ENCODE measurements at places on chromosomes 13 and 19.

GRCh38 chr19:20313894-20314293, 146.9 kb downstream of the ZNF486 start:
- no peak for DNase-seq

DNA sequence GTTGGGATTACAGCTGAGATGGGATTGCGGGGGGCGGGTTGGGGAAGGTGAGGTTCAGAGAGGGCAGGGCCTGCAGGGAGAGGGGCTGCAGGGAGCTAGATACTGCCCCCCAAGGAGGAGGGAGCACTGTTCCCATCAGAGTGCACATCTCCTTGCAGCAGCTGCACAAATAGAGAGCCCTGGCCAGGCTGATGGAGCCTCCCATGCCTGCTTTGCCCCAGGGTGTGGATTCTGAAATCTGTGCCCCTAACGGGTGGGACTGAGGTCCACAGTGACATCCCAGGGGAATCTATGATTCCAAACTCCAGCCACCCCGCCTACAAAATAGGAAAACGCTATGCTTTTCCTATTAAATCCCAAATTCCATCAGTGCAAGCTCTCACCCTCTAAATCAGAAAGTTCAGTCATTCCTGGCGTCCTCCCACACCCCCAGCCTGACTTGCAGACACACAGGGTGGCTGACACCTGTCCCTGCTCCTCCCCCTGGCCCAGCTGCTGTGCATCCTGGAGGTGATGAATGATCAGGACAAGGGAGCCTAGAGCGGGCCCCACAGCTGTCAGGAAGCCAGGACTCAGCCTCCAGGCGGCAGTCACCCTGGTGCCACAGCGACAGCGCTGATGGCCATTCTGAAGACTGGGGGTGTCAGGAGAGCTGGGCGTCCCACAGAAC, 6.3 kb upstream of the CEACAM21 start:
- DNase-seq: no peak

GRCh38 chr19:51593138-51593890, 22.2 kb downstream of the ZNF175 start:
- DNase-seq: no peak

DNA sequence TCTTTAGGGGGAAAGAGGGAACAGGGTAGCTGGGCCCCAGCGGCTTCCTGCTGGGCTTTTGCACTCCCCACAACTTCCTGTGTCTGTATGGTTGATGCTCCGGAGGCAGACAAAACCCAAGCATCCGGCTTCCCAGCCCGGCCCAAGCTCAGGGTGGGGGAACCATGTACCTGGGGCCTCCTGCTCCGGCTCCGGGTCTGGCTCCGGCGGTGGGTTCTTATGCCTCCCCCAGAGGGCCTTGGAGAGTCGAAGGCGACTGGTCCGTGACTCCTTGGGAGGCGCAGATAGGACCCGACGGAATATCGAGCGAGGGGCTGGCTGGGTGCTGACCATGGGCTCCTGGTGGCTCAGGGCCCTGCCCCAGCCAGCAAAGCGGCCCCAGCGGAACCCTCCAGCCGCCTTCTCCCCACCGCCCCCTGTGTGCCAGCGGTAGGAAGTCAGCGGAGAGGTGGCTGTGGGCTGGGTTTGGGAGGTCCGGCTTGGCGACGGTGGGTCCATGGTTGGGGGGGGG, 428 bp downstream of the RASAL3 start:
- no peak for DNase-seq

DNA sequence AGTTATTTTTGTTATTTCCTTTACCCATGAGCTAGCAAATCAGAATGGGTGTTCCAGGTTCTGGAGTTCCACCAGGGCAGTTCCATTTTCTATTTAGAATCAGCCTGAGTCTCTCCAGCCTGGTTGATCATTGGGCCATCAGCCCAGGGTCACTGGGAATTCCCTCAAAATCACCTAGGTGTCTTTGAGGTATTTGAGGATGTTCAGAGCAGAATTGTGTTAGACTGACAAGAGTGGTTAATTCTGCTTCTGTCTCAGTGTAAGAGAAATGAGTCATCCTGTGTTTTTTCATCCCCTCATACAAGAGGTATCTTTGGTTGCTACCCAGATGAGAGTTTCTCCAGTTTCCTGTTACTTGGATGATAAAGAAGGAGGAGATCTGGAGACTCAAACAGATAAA, 11.7 kb downstream of the ZNF66 start:
- no peak for DNase-seq

- DNase-seq: no peak
These were observed 156.5 kb downstream of the LMO7 start for GRCh38 chr13:75792526-75793187.

DNA sequence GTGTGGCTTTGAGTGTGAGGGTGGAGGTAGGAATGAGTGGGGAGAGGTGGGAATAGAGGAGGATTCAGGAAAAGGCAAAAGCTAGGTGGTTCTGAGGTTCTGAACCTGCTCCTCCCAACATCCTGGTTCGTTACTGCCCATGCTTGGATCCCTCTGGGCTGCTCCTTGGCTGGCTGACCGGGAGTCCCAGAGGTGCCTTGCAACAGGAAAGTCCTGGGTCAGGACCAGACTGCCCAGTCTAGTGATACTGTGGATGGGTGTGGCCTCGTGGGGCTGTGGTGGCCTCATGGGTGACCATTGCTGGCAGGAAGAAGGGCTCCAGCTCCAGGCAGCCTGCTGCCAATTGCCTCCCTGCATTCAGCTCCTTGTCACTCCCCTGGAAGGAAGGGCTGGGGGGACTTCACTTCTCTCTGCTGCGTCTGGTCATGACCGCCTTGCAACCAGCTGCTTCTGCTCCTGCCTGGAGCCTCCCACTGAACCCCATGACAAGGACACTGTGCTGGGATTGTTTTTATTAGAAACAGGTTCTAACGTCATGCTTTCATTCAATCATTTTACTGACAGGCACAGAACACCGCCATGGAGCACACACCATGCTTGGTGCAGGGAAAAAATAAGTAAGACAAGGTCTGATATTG, 61.5 kb upstream of the UBL3 start:
- DNase-seq: no peak

- DNase-seq: no peak
These were observed 1.8 kb upstream of the CEACAM8 start for GRCh38 chr19:42596391-42597072.

GRCh38 chr19:31960474-31960873, 384.9 kb upstream of the ZNF507 start:
- DNase-seq: no peak

GRCh38 chr13:31824705-31825517, 85.6 kb downstream of the RXFP2 start:
- DNase-seq: no peak

GRCh38 chr19:19602713-19603324, 15.7 kb downstream of the PBX4 start:
- DNase-seq: no peak
